ENCODE measurements at places on chromosomes 5 and 9. TPM values are rescaled to one million over a fixed set of nuclear protein-coding genes. Genes with fewer than 3 reads are reported as not detected.

DNA sequence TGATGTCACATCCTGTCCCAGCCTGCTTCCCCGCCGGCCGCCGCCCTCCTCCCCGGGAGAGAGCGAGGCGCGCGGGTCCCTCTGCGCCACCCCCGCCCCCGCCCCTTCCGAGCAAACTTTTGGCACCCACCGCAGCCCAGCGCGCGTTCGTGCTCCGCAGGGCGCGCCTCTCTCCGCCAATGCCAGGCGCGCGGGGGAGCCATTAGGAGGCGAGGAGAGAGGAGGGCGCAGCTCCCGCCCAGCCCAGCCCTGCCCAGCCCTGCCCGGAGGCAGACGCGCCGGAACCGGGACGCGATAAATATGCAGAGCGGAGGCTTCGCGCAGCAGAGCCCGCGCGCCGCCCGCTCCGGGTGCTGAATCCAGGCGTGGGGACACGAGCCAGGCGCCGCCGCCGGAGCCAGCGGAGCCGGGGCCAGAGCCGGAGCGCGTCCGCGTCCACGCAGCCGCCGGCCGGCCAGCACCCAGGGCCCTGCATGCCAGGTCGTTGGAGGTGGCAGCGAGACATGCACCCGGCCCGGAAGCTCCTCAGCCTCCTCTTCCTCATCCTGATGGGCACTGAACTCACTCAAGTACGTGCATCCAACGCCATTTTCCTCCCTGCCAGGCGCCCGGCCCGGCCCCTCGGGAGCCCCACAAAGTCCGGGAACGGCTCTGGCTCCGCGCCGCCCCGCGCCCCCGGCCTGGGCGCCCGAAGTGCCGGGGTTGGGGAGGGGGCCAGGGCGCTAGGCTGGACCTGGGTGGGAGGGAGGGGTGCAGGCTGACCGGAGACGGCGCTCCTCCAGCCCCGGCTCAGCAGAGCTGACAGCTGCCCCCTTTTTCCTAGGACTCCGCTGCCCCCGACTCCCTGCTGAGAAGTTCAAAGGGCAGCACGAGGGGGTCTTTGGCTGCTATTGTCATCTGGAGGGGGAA, 12.0 kb upstream of the OLFM1 start:
- DNase-seq = no peak

DNA sequence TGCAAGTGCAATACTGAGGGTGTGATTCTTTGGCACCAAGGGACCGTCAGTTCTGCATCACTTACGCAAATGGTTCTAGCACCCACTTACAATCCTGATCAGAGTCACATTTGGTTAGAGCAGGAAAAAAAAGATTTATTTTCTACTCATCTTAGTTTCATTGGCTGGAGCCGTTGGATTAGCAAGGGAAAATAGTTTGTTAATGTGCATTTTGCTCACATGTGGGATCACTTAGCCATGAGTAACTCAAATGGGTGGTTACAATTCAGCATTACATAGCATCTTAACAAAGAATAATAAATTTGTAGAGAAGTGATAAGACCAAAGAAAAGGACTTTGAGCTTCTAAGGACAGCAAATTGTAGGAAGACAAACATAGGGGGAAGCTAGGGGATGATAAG, 216.9 kb downstream of the AUH start:
- DNase-seq = no peak

DNA sequence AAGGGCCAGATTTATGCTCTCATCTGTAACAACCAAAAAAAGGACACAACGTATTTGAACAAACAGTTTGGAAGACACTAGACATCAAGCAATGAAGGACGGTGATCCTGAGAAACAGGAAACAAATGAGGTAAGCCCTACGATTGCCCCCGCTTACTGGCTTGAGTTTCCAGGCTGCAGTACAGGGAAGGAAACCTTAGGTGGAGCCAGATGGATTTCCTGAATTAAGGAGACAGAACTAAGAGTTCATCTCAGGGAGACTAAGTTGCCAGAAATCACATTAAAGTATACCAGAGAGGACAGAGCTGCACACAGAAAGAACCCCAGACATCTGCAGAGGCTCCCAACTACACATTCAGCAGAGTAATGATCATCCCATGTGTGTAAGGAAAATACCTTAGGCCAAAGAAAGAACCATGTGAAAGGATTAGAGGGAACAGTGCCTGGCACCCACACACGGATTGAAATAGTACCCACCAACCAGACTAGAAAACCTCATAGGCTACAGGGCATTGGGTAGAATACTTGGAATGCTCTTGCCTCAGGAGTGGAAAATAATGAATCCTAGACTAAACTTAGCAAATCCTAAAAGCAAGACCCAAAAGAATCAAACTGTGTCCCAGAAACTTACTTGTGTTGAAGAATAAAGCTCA, 99.3 kb upstream of the NIPBL start:
- no peak for DNase-seq

DNA sequence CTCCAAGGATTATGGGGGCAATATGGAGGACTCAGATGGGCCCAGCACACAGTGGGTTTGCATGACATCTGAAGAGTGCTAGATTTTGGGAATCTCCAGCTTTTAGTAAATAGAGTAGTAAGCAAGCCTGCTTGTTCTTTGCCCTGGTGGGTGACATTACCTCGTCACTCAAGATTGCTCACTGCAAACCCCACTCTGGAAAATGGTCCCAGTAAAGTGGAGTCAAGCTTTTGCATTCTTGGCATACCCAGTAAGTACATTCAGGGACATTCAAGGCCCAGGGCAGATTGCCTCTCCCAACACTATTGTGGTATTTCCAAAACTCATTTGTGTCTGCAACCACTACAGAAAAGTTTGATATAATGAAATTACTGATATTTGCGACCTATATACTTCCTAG, 118.5 kb downstream of the INVS start:
- DNase-seq = no peak

- DNase-seq = no peak
Observed at GRCh38 chr5:116550082-116550481, 24.5 kb downstream of the SEMA6A start.

GRCh38 chr5:6791031-6791430, 77.8 kb downstream of the TENT4A start:
- DNase-seq = no peak

DNA sequence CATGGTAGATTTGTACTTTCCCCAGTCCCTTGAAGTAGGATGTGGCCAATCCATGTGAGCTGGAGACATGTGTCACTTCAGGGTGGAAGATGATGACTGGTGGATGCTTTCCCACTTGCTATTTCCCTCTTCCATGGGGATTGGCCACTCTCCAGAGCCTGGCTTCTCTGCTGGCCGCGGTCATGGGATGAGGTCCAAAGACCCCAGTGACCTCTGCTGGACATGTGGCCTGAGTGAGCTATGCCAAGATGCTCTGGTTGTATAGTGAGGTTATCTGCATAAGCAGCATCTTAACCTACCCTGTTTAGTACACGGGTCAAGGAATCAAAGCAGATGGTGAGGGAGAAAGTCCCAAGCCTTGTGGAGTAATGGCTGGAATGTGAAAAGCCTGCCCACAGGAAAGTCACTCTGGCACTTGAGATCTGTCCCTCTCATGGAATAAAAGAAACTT, 47.1 kb downstream of the SH3PXD2B start:
- DNase-seq = no peak

DNA sequence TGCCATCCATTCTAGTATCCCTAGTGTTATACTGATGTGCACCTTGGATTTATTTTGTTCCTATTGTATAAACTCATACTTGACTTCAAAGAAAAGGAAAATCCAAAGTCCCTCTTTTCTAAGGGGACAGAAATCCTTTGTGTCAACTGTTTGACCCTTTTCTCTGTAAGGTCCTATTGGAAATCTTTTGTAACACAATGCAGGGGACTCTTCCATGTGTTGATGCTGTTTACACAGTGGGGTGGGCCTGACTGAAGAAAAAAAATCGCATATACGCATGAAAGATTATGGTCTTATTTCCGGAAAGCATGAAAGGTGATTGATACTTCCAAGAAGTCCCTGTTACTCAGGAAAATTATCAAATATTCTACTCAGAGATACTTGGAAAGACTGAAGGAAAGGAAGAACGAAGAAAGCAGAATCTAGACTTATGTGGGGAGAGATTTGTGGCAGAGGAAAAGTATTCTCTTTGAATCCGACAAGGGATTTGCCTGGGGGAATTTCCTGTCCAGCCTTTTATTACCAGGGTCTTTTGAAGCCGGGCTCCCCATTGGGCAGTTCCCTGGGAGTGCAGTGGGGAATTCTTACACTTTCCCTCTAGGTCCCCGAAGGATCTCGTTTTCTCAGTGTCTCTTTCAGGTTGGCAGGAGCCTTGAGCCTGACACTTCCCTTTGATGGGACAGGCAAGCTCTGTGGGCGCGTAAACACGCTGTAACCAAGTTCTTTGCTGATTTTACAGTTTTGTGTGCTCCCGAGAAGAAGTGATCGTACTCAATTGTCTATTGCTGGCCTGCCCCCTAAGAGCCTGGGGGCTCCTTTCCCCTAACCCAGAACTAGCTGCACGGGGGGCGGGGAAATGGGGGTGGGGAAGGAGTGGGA, 779 bp upstream of the VCAN start:
- DNase-seq = no peak

DNA sequence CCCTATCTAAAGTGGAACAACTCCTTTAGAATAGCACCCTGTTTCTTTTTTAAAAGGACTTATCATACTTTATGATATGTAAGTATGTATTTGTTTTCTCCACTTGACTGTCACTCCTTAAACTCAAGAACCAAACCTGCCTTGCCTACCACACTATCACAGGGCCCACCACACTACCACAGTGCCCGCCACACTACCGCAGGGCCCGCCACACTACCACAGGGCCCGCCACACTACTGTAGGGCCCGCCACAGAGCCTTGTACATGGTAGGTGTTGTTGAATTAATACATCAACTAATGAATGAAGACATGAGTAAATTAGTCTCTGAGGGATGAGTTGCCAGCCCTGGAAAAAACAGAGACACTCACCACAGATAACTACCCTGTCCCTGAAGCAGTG, 18.0 kb downstream of the SLC31A2 start:
- DNase-seq = no peak

DNA sequence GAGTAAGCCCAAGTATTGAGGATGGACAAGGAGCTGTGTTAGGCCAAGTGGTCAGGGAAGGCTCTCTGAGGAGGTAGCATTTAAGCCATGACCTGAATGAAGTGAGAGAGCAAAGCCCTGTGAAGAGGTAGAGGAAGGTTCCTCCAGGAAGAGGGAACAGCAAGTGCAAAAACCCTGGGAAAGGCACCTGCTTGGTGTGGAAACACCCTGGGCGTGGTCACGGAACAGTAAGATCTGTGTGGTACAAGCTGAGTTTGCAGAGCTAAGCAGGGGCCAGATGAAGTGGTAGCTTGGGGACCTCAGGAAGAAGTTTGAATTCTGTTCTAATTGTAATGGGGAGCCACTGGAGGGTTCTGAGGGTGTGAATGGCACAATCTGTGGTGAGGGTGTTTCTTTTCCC, 310.2 kb downstream of the ARHGAP26 start:
- DNase-seq = no peak

DNA sequence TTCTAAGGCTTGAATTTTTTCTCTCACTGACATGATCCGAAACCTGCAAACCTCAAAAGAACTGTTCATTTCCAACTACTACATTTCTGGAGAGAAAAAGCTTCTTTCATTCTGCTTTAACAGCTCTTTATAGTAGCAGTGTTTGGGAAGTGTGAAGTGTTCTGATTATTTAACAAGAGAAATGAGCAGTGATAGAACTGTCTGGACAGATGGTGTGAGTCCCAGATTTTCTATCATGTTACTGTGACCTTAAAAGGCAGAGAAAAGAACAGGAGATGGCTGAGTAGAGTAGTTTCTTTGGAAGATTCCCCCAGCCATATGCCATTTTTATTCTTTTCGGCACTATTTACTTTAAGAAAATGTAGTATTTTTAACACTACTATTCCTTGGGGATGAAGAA, 41.3 kb upstream of the TAL2 start:
- DNase-seq = no peak

DNA sequence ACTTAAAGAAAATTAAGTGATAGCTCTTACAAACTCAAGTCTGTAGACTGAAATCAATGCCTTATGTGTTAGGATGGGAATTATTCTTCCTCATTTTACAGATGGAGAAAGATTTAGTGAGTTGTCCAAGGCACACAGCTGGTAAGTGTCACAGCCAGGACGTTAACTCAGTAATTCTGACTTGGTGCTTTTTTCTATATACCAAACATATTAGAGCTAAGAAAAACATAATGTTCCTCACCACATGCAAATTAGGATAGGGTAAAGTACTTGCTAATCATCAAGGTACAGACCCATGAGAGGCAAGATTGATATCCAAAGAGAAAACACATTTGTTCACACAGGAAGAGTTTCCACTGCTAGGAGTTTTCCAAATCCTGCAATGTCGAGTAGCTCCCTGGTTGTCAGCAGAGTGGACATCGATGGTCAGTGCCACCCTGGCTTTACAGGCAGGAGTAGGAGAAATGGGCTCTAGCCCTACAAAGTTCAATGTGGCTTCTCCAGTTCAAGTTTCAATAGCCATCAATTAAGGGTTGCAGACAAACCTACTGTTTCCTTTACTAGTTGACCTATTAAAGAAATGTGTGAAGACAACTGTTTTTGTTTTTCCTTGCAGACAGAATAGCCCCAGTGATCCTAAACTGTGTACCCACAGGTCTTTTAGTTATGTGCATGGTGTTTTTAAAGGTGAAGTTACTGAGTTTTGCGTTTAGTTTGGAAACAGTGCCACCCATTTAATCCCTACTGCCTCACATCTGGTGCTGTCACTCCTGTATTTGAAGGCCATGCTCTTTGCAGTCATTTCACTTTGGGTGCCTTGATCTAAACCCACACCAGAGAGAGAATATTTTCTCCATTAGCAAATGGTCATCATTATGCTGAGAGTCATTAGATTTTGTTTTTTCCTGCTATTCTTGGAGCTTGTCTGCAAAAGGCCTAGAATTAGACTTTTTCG, 460.8 kb upstream of the SMARCA2 start:
- no peak for DNase-seq

GRCh38 chr9:94865582-94866452, 139.3 kb downstream of the AOPEP start:
- no peak for DNase-seq

GRCh38 chr9:34502471-34502870, 20.3 kb downstream of the ENHO start:
- no peak for DNase-seq

FCN1 gene
- total RNA-seq = not detected

C5orf46 gene
- not detected for total RNA-seq

FAXDC2 gene
- 0.39 TPM for total RNA-seq

PCDHB13 gene
- 1.0 TPM for total RNA-seq

CARD6 gene
- total RNA-seq = 0.49 TPM

FOXD4 gene
- 0.23 TPM for total RNA-seq

ZCCHC10 gene
- total RNA-seq = 30.8 TPM

DCTN4 gene
- total RNA-seq = 66.8 TPM

DAB2IP gene
- 18.4 TPM for total RNA-seq

SLCO6A1 gene
- not detected for total RNA-seq

DAPK1 gene
- total RNA-seq = 0.87 TPM

PAPPA gene
- total RNA-seq = 1.2 TPM

SPATA31D4 gene
- total RNA-seq = not detected

IFNA21 gene
- not detected for total RNA-seq

MAST4 gene
- 1.8 TPM for total RNA-seq

Measured in Panc1 (cell line).